ENCODE measurements at places on chromosomes 2 and 18. TPM values are rescaled to one million over a fixed set of nuclear protein-coding genes. Genes with fewer than 3 reads are reported as not detected.
A peak's percentile ranks its signal among the peaks of the same experiment; 100 is the strongest.

MAP3K2 gene
- total RNA-seq = 57.7 TPM

- DNase-seq = no peak
Observed at GRCh38 chr2:54755641-54756326, 32.3 kb downstream of the EML6 start.

GRCh38 chr2:32732912-32733472 lies 105.1 kb downstream of the TTC27 start:
- no peak for DNase-seq

DNA sequence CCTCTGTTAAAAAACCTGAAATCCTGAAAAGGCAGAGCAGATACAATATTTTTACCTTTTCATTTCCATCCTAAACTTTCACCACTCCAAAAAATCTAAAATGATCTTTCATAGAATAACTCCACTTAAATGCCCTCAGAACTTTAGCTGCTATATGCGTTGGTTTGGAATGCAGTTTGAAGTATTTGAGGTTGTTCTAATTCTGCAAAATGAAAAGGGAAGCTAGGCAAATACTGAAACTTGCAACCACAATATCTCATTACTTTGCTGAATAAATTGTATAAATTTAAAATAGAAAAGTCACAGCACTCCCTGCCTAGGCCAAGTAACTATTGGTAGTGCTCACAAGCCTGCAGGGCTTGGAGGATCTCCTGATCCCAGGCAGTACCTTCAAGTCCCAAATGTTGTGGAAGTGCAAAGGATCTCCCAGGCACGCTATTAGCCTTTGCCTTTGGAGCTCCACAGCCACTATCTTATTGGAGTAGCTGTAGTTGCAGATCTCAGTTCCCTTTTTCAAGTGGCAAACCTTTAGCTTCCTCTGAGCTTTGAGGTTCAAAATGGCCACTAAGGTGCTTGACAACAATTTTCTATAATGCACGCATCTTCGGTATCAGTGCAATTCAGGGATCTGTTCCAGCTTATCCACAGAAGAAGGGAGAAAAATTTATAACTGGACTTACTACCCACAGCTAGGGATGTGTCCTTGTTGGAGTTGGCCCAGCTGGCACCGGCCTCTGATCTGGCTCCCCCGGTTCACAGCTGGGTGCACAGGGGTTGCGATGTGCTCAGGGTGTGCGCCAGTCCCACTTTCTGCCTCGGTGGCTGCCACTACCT lies 43.4 kb upstream of the ANKRD62 start:
- no peak for DNase-seq

MZT2A gene
- 51.6 TPM for total RNA-seq

AGAP1 gene
- 33.0 TPM for total RNA-seq

GRCh38 chr2:224831530-224831929 lies 115.4 kb upstream of the CCDC195 start:
- peak; percentile 51 for DNase-seq

RIT2 gene
- total RNA-seq = not detected

- peak; percentile 2 for DNase-seq
Observed at GRCh38 chr2:84741182-84741822, 139.6 kb downstream of the TRABD2A start.

DNA sequence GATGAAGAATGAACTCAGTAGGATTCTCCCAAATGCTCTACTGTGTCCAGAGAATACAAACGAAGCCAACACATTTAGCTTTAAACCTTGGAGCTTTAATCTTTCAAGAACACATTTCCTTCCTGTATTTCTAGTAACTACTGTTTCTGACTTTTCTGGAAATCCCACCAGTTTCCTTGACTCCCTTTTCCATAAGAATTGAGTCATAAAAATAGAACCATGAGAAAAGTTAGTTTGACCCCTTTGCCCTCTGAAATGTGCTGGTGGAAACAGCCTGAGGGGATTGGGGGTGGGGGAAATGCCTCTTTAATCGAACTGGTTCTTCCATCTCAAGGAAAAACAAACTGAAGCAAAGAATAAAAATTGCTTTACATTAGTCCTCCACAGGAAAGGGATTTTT lies 123.9 kb downstream of the TMEM17 start:
- peak; percentile 6 for DNase-seq

UGT1A8 gene
- total RNA-seq = 0.31 TPM

- DNase-seq = no peak
Observed at GRCh38 chr2:221758076-221758475, 186.0 kb upstream of the EPHA4 start.
